ENCODE measurements at places on chromosomes 5 and 9.

GRCh38 chr5:170411100-170411499 is 21.9 kb upstream of the KCNMB1 start:
- DNase-seq = no peak

GRCh38 chr9:129868023-129868871 is 33.0 kb downstream of the USP20 start:
- DNase-seq = no peak

DNA sequence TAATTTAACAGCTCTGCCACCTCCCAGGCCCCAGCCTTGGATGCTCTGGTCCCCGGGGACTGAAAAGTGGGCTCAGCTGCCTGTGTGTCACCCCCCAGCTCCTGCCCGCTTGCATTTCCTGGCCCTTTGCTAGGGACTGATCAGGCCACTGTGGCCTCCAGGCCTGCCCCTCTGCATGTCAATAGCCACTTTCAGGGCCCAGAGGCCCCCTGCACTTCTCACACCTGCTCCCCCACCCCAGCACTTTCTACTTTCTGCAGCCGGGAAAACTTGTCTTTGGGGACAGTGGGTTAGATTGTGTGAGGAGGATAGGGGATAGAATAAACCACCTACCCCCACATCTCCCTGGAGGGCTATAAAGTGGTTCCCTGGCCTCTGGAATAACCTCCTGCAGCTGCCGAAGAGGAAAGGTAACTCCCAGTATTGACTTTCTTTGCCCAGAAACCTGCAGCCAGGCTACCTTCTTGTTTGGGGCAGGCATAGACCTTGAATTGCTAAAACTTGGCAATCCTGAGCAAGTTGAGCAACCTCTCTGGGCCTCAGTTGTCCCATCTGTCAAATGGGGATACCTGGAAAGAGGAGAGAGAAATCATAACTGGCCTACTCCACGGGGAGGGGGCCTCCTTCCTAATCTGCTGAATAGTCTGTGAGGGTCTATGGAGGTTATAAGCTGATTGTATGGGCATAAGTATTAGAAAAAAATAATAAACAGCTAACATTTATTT is 7.8 kb downstream of the AIF1L start:
- no peak for DNase-seq

GRCh38 chr5:132016721-132017250 is 5.3 kb upstream of the ACSL6 start:
- no peak for DNase-seq
